ENCODE measurements at places on chromosomes 16 and 17.

DNA sequence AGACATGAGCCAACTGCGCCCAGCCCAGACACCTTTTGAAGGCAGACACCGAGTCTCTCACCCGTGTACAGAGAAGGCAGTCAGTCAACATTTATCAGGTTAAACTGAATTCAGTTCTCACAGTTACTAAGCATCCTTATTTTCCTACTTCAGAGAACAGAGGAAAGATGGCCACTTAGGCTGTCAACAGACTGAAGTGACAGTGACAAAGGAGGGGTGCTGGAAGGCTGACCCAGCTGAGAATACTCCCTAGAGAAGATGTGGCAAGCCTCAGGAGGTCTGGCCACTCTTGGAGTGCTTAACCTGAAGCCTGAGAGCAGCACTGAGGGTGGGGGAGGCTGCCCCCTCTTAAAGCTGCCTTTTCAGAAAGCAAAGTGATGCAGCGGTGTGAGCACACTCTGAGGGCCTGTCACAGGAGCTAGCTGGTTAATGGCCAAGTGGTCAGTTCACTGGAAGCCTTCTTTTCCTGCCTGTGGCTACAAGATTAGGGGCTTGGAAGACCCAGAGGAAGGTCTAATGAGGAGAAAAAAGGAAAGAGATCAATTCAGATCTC, 51.0 kb upstream of the SREBF1 start:
- DNase-seq, result no peak

DNA sequence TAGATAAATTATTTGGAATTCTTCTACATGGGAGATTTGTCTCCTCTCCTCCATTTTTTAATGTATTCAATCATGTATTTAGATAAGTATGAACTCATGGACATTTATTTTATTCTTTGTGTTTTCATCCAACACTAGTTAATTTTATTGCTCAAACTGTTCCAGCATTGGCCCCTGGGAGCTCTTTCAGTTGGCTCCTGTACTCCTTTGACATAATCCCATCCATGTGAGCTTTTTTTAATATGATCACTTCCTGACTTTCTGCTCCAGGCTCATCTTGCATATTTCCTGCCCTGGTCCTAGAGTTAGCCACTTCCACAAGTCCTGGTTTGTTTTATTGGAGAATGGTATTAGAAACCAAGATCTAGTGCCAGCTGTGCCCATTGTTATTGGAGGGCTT, 419.0 kb upstream of the CDH11 start:
- DNase-seq, result no peak

DNA sequence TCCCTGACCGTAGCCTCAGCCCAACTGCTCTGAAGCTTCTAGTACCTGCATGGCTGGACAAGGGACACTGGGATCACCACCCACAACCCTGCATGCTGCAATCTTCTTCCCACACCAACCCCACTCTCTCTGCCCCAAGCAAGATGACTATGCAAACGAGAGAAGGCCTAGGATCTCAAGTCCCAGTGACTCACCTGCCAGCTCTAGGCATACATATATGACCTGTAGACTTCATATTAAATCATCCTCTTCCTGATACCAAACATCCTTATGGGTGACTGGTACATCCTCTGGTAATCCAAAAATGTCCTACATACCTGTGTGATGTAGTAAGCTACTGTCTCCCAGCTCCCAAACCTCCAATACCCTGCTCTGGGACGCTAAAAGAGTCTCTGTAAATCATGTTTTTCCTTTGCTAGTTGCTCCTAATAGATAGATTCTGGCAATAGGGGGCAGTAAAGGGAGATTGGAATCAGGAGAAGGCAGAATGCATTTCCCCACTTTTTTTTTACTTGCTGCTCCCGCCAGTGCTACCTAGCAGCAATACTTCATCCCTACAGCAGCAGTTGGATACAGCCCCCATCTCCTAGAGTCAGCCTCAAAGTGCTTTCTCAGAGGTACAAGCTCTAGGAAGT, 43.4 kb upstream of the SOX9 start:
- DNase-seq, result no peak

GRCh38 chr16:87207965-87208364, 109.2 kb downstream of the C16orf95 start:
- no peak for DNase-seq

GRCh38 chr17:32684087-32684958, 192.6 kb downstream of the MYO1D start:
- no peak for DNase-seq
